ENCODE measurements at places on chromosomes 6 and 20.

DNA sequence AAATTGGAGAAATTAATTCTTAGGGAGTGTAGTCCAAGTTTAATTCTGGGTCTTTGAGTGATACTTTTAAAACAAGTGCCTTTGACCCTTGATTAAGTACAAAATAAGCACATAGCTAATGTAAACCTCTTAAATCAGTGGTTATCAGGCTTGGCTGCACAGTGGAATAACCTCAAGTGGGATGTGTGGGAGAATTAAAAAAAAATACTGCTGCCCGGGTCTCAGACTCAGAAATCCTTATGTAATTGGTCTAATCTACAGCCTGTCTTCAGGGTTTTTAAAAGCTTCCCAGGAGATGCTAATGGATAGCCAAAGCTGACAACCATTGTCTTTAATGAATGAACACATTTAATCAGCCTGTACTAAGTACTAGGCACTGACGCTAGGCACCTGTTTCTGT is 28.5 kb upstream of the TMEM14A start:
- DNase-seq = no peak

GRCh38 chr6:47665112-47665511 is 33.3 kb upstream of the ADGRF4 start:
- no peak for DNase-seq

DNA sequence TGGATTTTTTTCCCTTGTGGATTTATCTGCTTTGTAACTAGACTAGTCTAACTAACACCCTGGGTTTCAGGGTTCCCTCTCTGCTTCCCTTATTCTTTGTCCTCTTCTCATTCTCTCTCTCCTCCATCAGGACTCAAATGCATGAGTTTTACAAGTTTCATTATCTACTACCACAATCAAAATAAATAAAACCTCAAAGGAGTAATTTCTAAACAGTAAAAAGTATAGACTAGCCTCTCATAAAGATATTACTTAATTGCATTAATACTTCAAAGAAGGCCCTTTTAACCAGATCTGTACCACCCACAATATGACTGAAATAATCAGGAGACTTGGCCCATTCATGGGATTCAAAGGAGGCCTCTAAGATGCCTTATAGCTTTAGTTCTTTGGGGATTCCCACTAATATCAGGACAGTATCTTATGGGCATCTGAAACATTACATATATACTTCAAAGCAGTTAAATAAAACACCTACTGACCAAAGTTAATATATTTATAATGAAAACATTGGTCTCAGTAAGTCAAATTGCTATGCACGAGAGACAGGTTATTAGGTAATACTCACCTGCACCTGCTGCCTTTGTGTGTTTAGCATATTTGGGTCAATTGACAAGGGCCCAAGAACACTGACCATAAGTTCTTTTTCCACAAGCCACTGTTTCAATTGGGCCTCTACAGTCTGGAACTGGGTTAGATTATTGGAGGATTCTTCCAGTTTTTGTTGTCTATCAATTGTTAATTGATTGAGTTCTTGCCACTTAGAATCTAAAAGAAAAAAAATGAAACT is 85.7 kb downstream of the DST start:
- DNase-seq = no peak

- no peak for DNase-seq
Observed at GRCh38 chr20:63372971-63373885, 12.1 kb upstream of the CHRNA4 start.

GRCh38 chr6:167588181-167588919 is 238.4 kb upstream of the AFDN start:
- DNase-seq = no peak

DNA sequence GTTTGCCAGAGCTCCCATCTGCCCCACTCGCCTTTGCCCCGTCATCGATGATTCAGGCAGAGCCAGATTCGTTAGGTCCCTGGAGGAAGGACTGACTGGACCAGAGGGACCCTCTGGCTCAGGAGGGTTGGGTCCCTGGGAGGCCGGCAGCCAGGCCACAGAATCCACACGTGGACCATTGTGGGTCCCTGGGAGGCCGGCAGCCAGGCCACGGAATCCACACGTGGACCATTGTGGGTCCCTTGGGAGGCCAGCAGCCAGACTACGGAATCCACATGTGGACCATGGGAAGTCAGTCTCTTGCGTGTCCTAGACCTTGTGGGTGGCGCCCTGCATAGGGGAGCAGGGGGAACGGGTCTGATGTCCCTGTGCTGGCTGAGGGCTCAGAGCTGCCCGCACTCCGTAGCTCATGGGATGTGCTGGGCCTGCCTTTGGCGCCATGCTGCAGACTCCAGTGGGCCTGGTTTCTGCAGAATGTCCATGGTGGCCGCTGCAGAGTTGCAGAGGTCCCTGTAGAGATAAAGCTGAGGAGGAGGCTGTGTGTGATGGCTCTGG is 23.5 kb downstream of the UCKL1 start:
- no peak for DNase-seq

DNA sequence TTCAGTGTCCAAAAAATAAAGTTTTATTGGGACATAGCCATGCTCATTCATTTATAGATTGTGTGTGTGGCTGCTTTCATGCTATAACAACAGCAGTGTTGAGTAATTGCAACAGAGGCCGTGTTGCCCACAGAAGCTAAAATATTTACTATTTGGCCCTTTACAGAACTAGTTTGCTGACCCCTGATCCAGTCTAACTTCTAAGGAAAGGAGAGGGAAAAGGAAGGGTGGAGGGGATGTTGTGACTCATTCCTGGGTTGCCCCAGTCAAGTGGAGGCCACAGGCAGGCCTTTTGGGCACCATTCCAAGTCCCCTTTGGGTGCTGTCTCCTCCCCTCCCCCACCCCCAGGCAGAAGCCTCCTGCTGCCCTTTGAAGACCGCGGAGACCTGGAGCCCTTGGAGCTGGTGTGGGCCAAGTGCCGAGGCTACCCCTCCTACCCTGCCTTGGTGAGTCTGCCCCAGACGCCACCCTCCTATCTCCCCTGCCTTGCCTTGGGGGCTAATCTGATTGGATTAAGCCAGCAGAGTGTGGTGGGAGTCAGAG is 28.4 kb downstream of the BRPF3 start:
- DNase-seq = no peak

DNA sequence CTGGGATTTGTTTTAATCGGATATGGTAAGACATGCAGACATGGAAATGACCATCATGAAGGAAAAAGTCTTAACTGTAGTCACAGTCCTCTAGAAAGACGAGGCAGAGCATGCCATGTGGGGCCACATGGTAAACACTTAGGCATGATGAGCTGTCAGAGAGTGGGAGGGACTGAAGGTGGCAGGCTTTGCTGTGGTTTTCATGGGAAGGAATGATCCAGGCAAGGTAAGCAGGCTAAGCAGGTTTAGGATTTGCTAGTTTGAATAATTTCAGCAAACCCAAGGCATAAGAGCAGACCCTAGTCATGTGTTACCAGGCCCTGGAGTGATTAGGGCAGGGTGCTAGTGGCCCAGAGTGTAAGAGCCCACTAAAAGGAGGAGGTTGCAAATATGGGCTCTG is 47.2 kb upstream of the STMND1 start:
- no peak for DNase-seq

DNA sequence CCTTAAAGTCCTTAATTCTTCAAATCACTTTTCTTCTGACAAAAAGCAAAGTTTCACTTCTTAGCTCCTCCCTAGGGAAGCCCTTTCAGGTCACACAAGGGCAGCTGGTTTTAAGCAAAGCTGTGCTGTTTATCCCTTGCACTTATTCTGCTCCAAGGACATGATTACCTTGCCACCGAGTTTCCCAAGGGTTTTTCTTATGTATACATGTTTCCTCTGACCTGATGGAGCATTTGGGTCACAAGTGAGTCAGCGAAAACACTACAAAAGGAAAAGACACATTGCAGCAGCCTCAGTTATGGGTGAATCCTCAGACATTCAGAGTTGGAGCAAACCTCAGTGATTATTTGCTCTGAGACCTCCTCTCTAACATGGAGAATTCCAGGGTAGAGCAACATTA is 26.6 kb upstream of the ILRUN start:
- no peak for DNase-seq
